Stimulated activated CD8-positive, alpha-beta memory T cell treated with anti-CD3 and anti-CD28 coated beads, Interleukin-7, amount 100 ng/mL, for 1 hour (primary cell): ENCODE measurements at places on chromosomes 1 and 21.

DNA sequence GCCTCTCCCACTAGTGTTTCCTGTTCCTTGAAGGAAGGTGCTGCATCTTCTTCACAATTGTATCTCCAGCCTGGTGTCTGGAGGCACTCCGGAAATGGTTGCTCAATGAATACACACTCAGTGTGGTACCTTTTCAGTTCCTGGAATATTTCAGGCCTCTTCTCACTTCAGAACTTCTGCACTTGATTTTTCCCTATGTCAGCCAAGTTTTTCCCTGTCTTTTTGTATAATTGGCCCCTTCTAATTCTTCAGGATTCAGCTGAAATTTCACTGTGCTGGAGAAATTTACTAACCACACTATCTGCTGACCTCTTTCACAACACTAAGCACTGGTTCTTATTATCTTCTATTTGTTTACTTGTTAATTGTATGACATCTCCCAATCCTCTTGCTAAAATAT, 61.2 kb upstream of the MAP10 start:
- DNase-seq, result no peak

- no peak for DNase-seq
These were observed 33.9 kb upstream of the LGALS8 start for GRCh38 chr1:236489710-236490377.

- DNase-seq, result no peak
These were observed 47.3 kb downstream of the KMO start for GRCh38 chr1:241579434-241579833.

DNA sequence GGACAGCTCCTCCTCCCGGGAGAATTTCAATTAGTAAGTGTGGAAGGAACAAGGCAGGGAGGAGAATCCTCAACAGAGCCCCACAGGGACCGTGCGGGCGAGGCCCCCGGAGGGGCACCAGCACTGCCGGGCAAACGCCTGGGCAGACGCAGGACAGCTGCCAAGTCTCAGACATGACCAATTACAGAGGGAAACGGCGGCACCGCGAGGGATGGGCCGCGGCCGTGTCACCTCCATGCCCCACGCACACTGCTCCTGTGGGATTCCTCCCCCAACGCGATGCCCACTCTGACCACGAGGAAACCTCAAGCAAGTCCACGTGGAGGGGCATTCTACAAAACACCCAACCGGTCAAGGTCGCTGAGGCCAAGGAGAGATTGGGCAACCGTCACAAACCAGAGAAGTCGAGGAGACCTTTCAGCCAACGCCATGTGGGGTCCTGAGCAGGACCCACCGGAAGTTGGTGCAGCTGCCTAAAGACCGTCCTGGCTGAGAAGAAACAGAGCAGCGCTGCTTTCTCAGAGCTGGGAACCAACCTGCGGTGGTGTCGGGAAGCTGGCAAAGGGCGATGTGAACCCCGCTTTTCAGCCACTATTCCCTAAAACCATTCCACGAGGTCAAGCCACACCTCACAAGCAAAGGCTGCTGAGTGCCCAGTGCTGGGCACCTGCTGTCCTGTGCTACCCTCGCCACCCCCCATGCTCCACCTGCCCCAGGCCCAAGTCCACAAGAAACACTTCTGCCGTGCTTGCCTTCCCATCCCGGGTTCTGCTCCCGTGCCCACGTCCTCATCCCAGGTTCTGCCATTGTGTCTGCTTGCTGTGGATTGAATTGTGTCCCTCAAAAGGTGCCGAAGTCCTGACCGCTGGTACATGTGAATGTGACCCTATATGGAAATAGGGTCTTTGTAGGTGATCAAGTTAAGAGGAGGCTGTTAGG, 1.4 kb upstream of the KRTAP10-4 start:
- no peak for DNase-seq

GRCh38 chr1:201827321-201828216, 1.4 kb upstream of the IPO9 start:
- DNase-seq, result no peak

- DNase-seq, result no peak
These were observed 104.4 kb upstream of the KCNK1 start for GRCh38 chr1:233509526-233509925.

DNA sequence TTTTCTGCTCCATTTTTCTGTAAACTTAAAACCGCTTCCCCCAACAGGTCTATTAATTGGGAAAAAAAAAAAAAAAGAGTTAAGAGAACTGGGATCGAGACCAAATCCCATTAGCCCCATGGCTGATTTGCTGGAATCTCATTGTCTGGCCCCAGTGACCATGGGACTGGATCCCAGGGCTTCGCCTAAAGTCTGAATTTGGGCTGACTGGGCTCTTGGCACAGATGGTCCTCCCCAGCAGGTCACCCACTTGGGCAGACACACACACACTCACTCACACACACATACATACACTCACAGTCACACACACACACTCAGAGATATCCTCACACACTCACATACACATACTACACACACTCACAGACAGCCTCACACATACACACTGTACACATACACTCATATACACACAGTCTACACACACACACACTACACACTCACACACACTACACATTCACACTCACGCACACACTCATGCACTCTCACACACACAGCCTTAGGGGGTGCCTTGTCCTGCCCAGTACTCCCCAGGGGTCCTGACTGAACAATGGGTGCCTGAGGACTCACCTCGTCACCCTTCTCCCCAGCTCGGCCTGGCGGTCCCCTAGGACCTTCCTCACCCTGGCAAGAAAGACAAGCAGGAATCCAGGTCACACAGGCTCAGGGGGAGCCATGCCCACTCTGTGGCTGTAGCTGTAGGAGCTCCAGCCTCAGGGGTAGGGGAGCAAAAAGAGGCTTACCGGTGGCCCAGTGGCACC, 7.5 kb downstream of the COL9A2 start:
- DNase-seq, result no peak

DNA sequence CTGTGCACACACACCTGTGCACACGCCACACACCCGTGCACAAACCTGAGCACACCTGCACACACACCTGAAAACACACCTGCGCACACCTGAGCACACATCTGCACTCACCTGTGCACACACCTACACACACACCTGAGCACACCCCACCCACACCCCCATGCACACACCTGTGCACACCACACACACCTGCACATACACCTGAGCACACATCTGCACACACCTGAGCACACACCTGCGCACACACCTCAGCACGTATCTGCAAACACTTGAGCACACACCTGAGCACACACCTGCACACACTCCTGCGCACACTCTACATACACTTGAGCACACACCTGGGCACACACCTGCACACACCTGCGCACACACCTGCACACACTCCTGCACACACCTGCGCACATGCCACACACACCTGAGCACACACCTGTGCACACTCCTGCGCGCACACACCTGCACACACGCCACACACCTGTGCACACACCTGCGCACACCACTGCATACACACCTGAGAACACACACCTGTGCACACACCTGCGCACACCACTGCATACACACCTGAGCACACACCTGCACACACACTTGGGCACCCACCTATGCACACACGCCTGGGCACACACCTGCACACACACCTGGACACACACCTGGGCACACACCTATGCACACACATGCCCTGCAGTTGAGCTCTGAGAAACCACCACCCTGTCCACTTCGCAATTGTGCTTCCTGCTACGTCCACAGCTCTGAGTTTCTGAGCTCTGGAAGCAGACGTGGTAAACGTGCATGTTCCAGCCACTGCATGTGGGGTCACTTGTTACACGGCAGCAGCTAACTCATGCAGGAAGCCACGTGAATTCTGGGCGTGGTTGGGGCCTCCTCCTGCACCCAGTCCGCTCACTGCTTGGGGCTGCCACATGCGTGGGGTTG, 8.0 kb upstream of the C1orf159 start:
- no peak for DNase-seq

DNA sequence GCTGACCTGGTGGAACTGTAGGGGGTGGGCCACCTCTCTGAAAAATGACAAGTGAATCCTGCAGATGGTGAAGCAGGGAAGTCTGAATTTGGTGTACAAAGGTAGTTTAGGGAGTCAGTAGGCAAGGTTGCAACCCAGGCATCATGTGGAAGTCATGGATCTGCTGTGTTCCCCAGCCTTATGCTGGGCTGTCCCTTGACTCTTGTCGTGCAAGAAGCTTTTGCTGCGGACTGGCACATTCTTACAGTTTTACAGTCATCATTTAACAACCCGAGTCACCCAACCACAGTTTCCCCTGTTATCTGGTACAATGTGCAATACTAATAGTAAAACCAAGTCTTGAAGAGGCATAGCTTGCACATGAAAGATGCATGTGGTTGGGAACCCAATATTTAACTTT, 13.2 kb downstream of the RHOU start:
- no peak for DNase-seq

GRCh38 chr1:154859786-154860155, 10.3 kb downstream of the KCNN3 start:
- DNase-seq, result no peak

- no peak for DNase-seq
These were observed 91.8 kb downstream of the ADCY10 start for GRCh38 chr1:167821969-167822685.

- DNase-seq, result no peak
These were observed 10.5 kb downstream of the C1orf115 start for GRCh38 chr1:220700556-220701179.

DNA sequence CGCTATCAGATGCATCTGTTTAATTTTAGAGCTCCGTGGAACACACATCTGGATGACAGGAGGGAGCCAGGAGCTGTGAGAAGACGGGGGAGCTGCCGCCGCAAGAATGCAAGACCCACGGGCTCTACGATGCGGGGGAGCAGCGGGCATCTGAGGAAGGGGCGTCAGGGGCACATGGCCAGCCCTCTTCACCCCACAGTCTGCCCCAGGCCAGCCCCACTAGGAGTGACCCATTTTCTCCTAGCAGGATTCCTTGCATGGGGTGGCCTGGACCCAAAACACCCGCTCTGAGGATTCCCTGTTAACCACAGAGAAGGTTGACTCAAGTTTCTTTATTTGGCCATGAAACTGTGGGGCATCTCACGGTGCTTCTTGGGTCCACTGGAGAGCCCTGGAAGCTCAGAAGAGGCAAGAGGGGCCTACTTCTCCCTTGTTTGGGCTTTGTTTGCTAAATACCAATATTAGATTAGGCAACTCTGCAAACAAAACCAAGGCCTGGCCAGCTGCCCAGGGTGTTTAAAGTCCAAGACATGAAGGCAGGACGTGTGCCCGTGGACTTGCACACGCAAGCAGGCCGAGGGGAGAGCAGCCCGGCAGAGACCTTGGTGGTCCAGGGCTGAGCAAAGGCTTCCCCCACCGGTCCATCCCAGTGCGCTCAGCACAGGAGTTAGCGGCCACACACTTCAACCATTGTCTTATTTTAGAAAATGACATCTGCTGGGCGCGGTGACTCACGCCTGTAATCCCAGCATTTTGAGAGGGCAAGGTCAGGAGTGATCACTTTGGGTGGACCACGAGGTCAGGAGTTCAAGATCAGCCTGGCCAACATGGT, 89.8 kb downstream of the DHRS3 start:
- DNase-seq, result no peak

DNA sequence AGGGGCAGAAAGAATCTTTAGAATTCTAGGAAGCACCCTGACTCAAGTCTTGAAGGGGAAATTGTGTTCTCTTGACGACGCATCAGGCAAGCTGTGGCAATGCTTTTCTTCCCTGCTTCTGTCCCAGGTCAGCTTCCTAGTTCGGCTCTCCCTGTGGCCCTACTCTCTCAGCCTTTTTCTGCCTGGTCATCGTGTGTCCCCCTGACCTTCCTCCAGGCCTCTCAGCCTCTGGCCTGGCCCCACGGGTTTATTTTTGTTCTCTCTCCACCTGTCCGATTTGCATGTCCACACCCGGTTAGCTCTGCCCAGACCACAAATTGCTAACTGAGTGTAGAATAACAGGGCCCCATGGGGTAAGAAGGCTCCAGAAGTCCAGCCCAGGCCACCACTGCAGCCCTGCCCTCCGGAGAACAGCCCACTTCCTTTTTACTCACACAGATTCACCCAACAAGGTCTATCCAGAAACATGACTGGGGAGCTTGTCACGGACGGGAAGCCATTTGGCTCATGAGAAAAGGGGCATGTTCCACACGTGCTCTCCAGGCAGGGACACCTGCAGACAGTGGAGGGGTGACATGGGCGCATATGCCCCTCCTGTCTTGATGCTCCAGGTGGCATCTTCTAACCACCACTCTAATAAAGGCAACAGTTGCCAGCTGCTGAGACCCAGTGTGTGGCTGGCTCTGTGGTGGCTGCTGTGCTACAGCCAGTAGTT, 9.8 kb downstream of the KCNN3 start:
- no peak for DNase-seq

DNA sequence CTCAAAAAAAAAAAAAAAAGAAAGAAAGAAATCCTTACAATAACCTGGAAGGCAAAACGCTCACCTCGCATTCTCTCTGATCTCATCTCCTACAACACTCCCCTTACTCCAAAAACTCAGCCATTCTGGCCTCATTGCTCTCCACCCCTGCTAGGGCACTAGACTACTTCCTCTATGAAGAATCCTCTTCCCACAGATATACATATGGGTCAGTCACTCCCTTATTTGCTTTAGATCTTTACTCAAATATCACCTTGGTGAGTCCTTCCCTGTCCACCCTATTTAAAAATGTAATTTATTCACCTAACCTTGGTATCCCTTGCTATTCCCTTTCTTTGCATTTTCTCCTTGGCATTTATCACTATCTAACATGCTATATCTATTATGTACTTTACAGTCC, 24.6 kb upstream of the KIF1B start:
- no peak for DNase-seq
